Stimulated activated CD4-positive, alpha-beta T cell treated with anti-CD3 and anti-CD28 coated beads, Interleukin-4, amount 100 ng/mL, for 1 hour (primary cell): ENCODE measurements at places on chromosomes 2 and 18.

DNA sequence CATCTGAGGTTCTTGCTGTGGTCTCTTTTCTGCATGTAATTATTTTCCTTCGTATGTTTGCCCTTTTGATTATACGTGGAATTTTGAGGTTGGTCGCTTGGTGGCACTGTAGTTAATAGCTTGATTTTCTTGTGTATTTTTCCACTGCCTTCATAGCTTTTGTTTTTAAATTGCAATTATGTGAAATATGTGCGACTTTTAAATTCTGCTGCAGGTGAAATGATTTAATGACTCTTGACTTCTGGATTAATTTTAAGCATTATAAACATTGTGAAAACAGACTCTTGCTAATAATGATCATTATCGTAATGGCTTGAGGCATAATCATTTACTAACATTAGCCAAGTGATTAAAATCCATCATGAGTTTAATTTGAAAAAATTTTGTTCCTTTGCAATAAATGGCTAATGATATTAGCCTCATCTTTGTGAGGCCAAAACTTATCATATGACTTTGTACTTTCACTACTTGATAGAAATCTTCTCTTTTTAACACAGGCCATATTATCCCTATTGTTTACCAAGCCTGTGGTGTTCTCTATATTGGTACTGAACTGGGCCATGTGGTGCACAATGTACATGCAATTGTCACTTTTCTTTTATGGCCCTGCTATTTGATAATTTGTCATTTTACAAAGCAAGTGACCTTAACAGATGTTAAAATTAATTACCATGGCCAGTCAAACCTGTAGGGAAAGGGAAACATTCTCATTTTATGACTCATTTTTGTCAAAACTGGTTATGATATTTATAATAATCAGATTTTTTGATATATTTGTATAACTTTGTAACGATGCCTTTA lies 62.8 kb upstream of the NEUROD1 start:
- peak; percentile 5 for DNase-seq

GRCh38 chr18:73793386-73793785 lies 354.2 kb downstream of the FBXO15 start:
- no peak for DNase-seq

GRCh38 chr2:173086518-173087213 lies 11.0 kb downstream of the MAP3K20 start:
- DNase-seq: no peak

- DNase-seq: no peak
These were observed 57.7 kb downstream of the TTC32 start for GRCh38 chr2:19843992-19844515.

DNA sequence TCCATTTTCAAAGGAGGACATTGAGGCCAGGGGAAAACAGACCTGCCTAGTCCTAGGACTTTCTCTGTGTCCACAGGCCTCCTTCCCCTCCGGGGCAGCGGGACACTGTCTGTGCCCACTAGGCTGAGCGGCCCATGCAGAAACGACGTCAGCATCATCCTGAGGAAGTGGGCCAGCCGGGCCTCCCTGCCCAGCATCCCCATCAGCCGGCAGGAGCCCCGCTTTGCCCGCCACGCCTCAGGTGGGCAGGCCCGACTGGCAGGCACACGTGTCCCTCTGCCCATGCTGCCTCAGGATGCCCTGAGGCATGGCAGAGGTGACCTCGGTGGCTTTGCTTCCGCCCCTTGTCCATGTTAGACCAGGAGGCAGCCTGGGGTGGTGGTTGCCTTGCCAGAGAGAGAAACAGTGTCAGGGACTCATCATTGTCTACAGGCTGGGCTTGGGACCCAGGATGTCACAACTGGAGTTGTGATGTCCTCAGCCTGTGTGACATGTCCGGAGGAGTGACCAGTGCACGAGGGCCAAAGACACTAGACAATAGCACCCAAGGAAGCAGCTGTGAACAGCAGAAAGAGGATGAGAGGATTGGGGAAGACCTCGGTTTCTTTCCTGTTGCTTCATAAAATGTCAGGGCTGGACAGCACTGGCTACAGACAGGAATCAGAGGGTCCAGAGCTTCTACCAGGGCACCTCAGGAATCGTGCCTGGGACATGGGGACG lies 36.8 kb downstream of the TOGARAM2 start:
- DNase-seq: no peak

GRCh38 chr2:7037340-7038333 lies 120.4 kb downstream of the RNF144A start:
- DNase-seq: peak; percentile 61

GRCh38 chr2:178422097-178422496 lies 28.9 kb downstream of the PRKRA start:
- DNase-seq: no peak

DNA sequence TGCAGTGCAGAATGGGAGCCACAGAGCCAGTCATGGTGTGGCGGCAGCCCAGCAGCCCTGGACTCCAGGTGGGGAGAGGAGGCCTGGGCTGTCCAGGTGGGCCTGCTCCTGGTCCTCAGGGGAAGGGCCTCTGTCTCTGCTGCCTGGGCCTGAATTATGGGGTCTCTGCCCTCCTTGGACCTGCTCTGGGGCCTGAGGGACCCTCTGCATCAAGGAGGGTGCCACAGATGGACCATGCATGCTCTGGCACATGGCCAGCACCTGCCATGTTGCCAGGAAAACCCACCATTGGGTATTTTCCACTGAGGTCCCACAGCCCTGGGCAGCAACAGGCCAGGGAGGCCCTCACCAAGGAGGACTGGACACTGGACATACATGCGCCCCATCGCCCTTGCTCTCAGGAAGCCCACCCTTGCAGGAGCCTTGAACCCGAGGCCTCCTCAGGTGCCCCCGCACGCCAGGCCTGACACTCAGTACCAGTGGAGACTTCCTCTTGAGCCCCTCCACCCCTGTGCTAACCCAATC lies 107.1 kb downstream of the NDUFA10 start:
- DNase-seq: no peak

DNA sequence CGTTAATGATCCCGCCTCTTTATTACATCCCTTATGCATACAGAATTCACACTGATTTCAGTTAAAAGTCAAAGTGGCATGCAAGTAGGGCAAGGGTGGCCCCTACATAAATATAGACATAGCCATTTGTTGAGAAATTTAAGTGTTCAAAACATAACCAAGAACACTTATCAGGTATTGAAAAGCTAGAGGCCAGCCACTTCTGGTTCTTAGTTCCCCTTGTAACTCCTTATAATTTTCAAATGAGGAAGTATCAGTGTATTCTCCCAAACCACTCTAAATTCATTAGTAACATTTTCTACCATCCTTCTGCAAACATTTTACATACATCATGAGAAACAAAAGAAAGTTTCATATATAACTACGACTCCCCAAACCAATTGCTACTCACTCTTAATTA lies 5.8 kb upstream of the ARL5A start:
- no peak for DNase-seq

GRCh38 chr2:76930056-76930744 lies 592.0 kb downstream of the LRRTM4 start:
- no peak for DNase-seq

DNA sequence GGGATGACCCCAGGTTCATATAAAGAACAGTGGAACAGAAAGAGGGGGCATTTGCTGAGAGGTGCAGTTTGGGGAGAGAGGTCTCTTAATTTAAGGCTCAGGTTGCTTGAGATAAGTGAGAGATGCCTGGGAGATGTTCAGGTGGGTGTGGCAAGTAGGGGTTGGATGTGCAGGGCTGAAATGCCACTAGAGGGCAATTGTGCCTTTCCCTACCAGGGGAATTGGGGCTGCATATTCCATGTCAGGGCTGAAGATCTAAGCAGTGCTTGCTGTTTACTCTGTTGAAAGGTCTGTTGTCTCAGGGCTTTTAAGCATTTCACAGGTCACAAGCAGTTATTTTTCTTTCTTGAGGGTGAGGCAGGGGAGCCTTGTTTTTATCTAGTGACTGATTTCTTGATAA lies 7.8 kb downstream of the CCDC85A start:
- no peak for DNase-seq

DNA sequence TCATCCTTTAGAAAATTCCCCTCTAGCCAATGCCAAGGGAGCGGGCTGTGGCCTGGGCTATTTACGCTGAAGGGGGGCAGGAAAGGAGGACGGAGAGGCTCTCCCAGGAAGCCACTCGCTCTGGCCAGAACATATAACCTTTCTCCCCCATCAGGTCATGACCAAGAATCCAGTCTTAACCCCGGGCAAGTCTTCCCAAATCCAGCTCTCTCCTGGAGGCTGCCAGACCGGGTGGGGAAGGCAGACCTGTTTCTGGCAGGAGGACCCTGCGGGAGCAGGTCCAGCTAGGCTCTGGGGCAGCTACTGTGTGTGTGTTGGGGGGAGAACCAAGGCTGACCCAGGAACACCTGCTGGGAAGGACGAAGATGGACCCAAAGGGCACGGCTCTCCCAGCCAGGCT lies 13.4 kb upstream of the SEMA4C start:
- no peak for DNase-seq

DNA sequence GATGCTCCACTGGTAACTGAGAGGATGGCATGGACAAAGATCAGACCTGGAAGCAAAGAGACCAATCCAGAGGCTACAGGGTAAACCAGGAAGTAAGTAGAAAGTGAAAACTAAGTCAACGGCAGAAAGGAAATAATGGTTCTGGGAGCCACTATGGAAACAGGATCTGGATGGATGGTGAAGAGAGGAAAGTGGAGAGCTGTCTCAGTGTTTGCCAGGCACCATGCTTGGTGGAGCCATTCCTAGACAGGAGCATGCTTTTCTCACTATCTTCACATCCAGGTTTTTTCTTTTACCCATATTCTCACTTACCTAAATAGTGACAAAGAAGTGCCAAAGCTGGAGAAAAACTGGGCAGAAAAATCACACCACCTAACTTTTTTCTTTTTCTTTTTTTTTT lies 22.2 kb downstream of the ZNF521 start:
- no peak for DNase-seq

- no peak for DNase-seq
These were observed 253.3 kb downstream of the EXOC6B start for GRCh38 chr2:72572501-72572900.

- no peak for DNase-seq
These were observed 606.9 kb upstream of the NRXN1 start for GRCh38 chr2:51638811-51639210.

DNA sequence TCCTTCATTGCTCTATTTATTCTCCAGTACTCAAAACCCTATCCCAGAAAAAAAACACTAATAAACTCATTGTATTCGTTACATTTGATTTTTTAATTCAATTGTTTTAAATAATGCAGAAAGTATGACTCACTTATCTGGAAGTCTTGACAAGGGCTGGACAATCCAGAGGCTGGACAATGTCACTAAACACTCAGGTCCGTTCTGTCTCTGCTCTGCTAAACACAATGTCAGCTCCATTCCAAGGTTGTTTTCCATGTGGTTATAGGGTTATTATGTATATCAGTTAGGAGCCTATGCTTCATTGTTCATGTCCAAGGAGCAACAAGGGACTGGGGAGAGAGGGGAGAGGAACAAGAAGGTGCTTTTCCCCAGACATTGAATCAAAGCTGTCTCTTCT lies 125.5 kb downstream of the IRS1 start:
- no peak for DNase-seq

DNA sequence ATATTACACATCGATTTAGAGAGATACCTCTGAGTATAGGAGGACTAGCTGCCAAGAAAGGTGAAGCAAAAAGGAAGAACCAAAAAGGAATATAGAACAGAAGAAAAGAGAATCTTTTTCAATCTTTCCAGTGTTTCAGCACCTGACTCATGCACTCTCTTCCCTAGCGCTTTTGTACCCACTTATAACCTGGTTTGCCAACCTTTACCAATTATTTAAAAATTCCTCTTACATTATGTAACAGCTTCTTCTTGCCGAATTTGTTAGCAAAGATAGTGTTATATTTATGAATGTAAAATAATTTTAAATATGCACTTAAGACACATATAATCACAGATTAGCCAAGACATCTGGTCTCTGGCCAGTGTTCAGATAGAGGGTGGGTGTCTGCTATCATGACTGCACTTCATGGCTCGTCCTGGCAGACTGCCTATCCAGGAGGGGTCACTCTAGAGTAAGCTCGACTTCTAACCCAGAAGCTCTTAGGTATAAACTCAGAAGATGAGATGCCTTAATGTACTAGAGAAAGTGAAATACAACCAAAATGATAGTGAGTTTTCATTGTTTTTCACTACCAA lies 122.9 kb downstream of the ATAD2B start:
- DNase-seq: no peak

GRCh38 chr2:131413148-131413747 lies 49.3 kb upstream of the RAB6D start:
- no peak for DNase-seq

DNA sequence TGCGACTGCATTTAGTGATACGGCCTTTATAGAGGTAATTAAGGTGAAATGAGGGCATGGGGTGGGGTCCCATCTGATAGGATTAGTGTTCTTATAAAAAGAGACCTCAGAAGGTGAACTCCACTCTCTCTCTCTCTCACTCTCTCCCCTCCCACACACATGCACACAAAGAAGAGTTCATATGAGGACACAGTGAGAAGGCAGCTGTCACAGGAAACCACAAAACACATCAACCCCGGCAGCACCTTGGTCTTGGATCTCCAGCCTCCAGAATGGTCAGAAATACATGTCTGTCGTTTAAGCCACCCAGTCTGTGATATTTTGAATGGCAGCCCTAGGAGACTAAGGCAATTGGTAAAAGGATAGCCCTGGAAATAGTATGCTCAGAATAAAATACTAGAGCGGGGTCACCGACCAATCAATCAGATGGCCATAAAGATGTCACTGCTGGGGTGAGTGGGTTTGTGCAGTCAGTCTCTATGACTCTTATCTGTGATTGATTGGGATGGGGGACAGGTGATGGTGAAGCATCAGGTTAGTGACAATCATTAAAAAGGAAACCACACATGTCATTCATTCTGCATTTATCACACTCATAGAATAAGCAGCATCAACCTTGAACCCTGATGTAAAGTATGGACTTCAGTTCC lies 118.9 kb upstream of the POU3F3 start:
- no peak for DNase-seq

GRCh38 chr2:240635998-240636547 lies 10.8 kb downstream of the GPR35 start:
- no peak for DNase-seq

GRCh38 chr2:226410247-226410835 lies 389.3 kb downstream of the IRS1 start:
- DNase-seq: no peak

DNA sequence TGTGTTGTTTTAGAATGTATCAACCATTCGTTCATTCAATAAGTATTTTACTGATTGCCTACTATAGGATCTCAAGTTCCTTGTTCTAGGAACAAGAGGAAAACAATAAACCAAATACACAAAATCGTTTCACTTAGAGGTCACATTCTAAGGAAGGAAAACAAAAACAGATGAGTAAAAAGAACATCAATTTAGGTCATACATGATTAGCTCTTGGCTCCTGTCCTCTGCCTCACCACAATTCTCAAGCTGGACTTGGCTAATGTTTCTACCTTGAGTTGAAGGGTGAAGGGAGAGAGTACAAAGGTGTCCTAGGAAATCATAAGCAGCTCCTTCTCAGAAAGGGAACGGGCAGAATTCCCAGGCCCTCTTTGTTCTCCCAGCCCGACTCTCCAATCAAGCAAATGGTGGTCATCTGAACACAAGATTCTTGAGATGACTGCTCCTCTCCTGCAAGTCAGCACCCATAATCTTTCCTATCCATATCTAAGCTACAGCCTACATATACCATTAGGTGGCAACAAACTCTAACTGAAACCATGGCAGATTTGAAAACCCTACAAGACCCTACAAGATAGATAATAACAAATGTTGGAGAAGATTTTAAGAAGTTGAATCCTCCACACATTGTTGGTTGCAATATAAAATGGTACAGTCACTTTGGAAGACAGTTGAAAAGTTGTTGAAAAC lies 76.0 kb downstream of the CBLN2 start:
- no peak for DNase-seq
